ENCODE measurements at places on chromosomes 16 and 17.

GRCh38 chr16:17222871-17223401 lies 247.8 kb downstream of the XYLT1 start:
- no peak for DNase-seq

DNA sequence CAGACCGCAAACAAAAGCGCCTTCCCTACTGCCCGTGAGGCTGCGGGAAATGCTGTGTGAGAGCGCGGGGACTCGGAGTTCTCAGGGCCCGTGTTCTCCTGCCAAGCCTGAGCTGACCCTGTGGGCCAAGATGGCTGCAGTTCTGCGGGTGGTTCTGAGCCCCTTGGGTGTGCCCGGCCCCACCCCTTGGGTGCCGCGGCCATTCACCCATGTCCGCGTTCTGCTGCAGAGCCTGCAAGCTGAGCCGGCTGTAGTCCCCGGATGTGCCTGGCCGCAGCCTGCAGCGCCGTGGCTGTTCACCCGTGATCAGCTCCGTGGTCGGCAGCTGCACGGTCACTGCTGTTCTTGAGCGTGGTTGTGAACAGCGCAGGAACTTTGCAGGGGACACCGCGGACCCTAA lies 20.0 kb downstream of the ACSF3 start:
- no peak for DNase-seq

- DNase-seq: no peak
Observed at GRCh38 chr16:2451851-2452320, 8.0 kb upstream of the TEDC2 start.

GRCh38 chr17:42459801-42460281 lies 1.2 kb downstream of the ATP6V0A1 start:
- DNase-seq: peak; percentile 41

DNA sequence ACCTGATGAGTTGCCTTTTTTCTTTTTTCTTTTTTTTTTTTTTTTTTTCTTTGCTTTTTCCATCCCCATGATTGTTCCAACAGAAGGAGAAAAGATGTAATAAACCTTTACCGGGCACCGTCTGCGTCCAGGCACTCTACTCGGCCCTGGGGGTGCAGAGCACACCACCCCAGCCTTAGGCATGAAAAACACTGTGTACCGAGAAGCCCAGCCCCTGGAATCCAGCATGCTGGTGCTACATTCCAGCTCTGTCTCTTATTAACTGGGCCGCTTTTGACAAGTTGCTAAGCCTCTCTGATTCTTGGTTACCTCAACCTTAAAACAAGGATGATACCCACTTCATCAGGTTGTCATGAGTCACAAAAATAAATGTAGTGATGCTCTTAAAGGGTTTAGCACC lies 64.1 kb upstream of the HSBP1 start:
- DNase-seq: no peak

- DNase-seq: no peak
Observed at GRCh38 chr16:875182-876040, 74.9 kb upstream of the GNG13 start.

Data from CD4-positive, alpha-beta T cell treated with Interleukin-4 for 1 hour (primary cell).